Smooth muscle cell of the coronary artery (primary cell): ENCODE measurements at places on chromosomes 1 and 21. TPM values are rescaled to one million over a fixed set of nuclear protein-coding genes. Genes with fewer than 3 reads are reported as not detected.

NUDT4B gene
- total RNA-seq: 8.4 and 17.3 TPM in 2 replicates

ADORA1 gene
- under 0.01 and 14.6 TPM in 2 replicates for total RNA-seq

OLIG2 gene
- total RNA-seq: not detected in 2 replicates

SLAMF9 gene
- total RNA-seq: 0.38 TPM in 1 of 2 replicates, not detected in the other

TACSTD2 gene
- total RNA-seq: under 0.01 TPM in 1 of 2 replicates, not detected in the other

ZNF593OS gene
- not detected in 2 replicates for total RNA-seq

FCRL4 gene
- not detected in 2 replicates for total RNA-seq

HAO2 gene
- 2.0 TPM in 1 of 2 replicates, not detected in the other for total RNA-seq

MKNK1 gene
- 14.2 and 16.9 TPM in 2 replicates for total RNA-seq

CLCA1 gene
- under 0.01 TPM in 1 of 2 replicates, not detected in the other for total RNA-seq

OPN3 gene
- 7.4 and 16.8 TPM in 2 replicates for total RNA-seq

LMNA gene
- 928 and 1,753 TPM in 2 replicates for total RNA-seq

TNFRSF9 gene
- 1.2 TPM in 1 of 2 replicates, not detected in the other for total RNA-seq

TPTE gene
- total RNA-seq: not detected in 2 replicates

USP16 gene
- total RNA-seq: 22.3 and 26.0 TPM in 2 replicates

ACOT11 gene
- total RNA-seq: 2.5 and 4.1 TPM in 2 replicates

TEDDM1 gene
- not detected in 2 replicates for total RNA-seq
